ENCODE measurements at places on chromosomes 4 and X.
A peak's percentile ranks its signal among the peaks of the same experiment; 100 is the strongest.

DNA sequence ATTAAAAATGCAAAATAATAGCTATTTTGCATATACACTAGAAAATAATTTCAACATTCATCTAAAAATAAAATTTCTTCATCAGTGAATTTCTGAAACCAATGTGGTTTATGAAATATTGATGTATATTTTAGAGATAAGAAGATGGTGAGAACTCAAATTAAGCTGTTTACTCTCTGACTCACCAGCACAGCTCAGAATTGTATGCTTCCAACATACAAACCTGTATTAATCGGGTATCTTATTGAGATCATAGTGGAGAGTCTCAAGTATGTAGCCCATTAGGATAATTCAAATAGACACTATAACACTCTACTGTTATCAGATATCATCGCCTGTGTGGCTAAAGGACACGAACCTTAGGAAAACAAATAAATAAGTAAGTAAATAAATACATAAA is 899.5 kb upstream of the INTU start:
- no peak for DNase-seq

DNA sequence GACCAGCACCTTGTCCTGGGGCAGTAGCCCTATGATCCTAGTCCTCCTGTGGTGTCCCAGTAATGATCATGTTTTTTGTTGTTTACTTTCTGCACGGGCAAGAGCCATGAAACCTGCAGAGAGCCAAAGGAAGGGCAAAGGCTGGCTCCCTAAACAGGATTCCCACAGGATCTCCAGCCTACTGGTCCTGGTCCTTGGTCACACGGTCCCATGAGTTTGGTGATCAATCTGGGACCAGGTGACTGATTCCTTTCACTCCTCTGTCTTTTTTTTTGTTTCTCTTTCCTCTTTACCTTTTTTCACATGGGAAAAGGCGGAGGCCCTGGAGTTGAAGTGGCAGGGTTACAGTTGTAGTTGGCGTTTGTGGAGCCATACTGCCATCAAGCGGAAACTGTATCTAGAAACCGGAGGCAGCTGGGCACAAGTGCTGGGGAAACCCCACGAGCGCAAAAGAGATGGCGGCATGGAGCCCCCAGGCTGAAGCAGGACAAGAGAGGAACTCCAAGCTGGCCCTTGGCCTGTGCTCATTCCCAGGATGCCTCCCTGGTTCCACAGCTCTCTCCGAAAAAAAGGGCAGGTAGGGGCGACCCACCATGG is 34.6 kb downstream of the NBDY start:
- peak; percentile 79 for DNase-seq

DNA sequence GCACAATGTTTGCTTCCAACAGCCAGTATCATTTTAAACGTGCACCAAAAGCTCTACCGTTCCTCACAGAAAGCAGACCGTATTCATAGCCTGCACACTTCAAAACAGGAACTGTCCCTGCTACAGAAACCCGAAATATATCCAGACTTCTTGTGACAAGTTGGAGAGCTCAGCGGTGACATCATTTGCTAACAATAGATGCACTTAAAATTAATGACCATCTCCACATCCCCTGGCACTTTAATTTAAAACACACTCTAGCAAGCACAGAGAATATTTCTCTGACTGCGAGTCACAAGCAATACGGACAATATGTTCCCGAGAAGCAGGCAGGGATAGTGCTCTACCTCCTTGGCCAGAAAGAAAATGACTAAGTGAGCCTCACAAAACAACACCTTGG is 2.5 kb downstream of the NYX start:
- no peak for DNase-seq

DNA sequence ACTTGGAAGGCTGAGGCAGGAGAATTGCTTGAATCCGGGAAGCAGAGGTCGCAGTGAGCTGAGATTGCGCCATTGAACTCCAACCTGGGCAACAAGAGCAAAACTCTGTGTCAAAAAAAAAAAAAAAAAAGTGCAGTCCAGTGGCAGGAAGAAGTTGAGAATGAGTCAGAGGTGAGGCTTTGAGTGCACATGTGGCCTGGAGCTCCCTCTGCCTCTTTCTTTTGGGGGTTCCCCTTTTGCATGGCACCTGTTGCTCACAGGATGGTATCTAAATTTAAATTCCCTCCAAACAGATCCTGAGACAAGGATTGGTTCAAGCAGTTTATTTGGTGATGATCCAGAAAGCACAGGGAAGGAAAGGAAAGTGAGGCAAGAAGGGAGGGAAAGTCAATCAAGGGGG is 151.4 kb upstream of the STX18 start:
- DNase-seq = no peak

- DNase-seq = no peak
These were observed 127.2 kb downstream of the UBE2K start for GRCh38 chr4:39825090-39825489.

DNA sequence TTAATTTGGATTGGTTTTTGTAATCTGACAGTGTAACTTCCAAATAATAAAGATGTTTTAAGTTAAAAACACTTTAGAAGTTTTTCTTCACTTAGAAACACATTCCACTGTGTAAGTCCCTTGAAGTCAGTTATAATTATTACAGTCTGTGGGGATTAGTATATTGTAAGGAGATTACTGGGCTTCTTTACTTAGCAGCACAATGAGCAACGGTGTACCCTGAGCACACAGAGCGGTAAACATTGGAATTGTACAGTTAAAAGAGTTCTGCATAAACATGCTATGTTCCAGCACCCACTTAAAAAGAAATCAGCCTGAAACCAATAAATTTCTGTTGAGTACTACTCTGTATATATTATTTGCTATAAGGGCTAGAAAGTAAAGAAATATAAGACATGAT is 44.3 kb downstream of the CCSER1 start:
- no peak for DNase-seq

- DNase-seq = no peak
These were observed 21.1 kb downstream of the AMER1 start for GRCh38 chrX:64184396-64184795.

GRCh38 chr4:151934766-151935165 is 174.0 kb upstream of the GATB start:
- DNase-seq = no peak

Data from activated T-cell treated with anti-CD3 and anti-CD28 coated beads, Interleukin-2, amount 50 U/mL, for 4 hours (primary cell).